ENCODE measurements at places on chromosomes 4 and X.

- no peak for DNase-seq
These were observed 580 bp upstream of the MMGT1 start for GRCh38 chrX:135974279-135974856.

GRCh38 chr4:7191546-7192251, 639 bp upstream of the SORCS2 start:
- no peak for DNase-seq

GRCh38 chr4:41176340-41176739, 38.0 kb downstream of the APBB2 start:
- no peak for DNase-seq

DNA sequence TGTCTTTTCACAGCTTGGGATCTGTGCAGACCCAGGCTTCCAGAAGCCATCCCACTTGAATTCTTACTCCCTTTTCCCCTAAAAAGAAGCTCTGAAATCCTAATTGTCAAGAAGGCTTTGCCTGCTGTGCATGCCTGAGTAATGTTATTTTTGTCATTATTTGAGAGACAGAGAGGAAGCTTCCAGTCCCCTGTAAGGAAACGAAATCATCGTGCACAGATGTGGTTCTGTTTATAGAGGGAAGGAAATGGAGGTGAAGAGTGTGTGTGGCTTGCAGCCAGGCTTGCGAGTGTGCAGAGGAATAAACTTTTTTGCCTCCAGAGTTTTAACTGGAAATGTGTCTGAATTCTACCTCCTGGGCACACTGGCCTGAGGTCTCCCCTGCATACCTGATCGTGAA, 70.2 kb downstream of the TBL1X start:
- DNase-seq = no peak

GRCh38 chr4:113106108-113106507, 56.7 kb downstream of the ANK2 start:
- DNase-seq = no peak

DNA sequence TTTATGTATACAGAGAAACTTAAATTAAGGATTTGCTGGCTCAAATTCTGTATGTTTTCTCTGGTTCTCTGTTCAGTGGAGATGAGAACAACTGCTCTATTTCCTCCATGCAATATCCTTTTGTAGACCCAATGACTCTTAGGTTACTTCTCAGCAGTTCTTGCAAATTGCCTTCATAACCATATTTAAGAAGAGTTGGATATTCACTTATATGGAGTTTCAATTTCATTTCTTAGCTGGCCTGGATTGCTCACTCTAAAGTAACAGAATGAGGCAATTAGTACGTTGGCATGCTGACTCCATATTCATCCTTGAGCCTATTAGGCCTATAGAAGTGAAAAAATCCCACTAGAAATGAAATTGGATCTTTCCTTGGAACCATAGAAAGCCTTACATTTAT, 93.6 kb downstream of the DOCK11 start:
- DNase-seq = no peak

GRCh38 chrX:107440692-107441091, 8.8 kb upstream of the FRMPD3 start:
- no peak for DNase-seq

DNA sequence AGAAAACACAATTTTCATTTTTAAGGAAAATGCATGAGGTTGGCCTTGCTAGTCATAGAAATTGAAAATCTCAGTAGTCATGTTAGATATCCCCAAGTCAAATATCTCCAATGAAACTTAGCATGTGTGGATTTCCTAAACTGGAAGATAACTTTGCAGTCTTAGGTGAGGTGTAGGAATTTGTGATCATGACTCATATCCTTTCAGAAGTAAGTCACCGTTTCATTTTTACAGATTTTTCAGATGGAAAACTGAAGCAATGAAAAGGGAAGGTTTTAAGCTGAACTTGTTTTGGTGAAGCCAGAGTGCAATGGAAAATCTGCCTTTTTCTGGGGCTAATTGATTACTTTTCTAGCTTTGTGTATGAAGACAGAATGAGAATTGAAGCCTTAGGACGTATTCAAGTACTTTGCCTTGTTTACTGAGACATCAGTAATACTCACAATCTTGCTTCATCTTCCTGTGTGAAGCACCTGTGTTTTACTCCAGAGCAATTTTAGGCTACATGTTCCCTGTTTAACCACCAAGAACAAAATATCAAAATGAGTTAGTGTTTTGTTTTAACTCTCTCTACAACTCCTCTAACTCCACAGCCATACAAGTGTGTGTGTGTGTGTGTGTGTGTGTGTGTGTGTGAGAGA, 1662.8 kb upstream of the ADGRL3 start:
- no peak for DNase-seq

- DNase-seq = no peak
These were observed 162.0 kb upstream of the WDFY3 start for GRCh38 chr4:85128246-85129204.

DNA sequence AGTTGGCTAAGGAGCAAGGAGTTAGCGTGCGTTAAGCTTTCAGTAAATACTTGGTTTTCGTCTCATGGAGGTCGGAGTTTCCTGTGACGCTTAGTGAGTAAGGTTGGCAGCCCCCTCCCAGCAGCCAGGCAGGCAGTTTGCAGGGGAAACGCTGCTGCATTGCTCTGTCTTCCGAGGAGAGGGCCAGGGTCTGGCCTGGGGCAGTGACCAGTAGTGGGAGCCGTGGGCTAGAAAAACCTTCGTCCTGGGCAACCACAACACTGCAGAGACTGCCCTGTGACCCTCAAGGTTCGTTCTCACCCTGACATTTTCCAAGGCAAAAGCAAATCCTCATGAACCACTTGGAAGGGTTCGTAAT, 432 bp downstream of the TMEM175 start:
- no peak for DNase-seq

DNA sequence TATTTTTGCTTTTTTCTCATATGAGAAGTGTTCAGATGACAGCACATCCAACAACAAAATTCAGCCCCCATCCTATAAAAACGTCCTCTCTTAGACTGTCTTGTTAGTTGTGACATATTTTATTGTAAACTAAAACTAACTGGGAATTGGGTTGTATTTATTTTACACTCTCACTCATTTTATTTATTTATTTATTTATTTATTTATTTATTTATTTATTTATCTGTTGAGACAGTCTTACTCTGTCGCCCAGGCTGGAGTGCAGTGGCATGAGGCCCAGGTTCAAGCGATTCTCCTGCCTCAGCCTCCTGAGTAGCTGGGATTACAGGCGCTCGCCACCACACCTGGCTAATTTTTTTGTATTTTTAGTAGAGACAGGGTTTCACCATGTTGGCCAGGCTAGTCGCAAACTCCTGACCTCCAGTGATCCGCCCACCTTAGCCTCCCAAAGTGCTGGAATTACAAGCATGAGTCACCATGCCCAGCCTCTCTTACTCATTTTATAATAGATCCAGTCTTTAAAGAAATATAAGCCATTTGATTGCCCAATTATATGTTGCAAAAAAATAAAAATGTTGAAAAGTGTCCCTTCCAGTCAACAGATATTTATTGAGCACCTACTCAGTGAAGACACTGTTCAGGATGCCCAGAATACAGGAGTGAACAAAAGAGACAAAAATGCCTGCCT, 44.6 kb downstream of the PALLD start:
- DNase-seq = no peak

DNA sequence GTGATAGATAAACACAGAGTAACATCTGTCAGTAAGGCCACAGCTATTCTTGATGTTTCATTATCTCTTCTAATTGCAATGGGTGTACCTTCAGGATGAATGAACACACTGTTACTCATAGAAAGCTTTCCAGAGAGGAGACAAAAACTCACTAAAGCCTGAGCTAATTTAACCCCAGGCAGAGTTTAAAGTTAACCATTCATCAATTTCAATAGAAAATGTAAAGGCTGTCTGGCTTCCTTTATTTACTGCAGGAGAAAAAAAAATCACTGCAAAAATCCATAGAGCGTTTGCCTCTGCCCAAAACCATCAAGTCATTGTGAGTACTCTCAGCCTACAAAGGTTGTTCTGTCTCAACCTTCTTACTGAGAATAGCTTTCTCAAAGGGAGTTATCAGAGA, 376.9 kb downstream of the PPP4R3C start:
- no peak for DNase-seq

GRCh38 chr4:160423879-160424451, 1321.1 kb downstream of the RAPGEF2 start:
- no peak for DNase-seq

- no peak for DNase-seq
These were observed 119.9 kb downstream of the FAM13A start for GRCh38 chr4:88937081-88937480.

GRCh38 chr4:124970011-124970410, 257.5 kb upstream of the ANKRD50 start:
- DNase-seq = no peak

GRCh38 chr4:18733961-18734360, 712.4 kb upstream of the LCORL start:
- DNase-seq = no peak

DNA sequence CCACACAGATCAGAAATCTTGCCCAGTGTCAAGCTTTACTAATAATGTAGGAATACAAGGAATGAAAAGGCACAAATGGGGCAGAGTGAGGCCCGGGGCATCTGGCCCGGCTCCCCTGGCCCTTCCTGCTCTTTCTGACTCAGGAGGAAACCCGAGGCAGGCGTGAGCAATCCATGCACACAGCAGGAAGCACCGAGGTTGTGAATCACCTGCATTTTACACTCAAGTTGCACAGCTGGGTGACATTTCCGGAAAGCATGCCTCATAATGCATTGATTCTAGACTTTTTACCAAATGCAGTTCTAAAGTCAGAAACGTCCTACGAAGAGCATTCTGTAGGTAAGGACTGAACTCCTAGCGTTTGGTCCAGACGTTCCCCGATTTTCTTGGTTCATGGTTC, 38.9 kb downstream of the PRIMPOL start:
- DNase-seq = no peak

- DNase-seq = no peak
These were observed 3.0 kb upstream of the HGFAC start for GRCh38 chr4:3438847-3439180.

DNA sequence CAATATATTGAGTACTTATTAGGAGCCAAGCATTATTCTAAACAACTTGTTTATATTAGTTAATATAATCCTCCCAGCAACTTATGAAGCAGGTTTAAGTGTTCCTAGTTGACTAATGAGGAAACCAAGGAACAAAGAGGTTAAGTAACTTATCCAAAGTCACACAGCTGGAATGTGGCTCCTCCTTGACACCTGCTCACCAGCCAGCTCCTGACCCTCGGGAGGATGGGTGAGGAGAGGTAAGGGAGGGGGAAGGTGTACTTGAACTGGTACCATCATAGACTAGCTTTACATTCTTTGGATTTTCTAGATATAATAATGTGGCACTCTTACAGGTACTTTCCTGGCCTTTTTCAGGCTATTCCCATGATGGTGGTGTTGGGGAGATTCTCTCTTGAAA, 50.7 kb downstream of the ARHGEF38 start:
- no peak for DNase-seq

DNA sequence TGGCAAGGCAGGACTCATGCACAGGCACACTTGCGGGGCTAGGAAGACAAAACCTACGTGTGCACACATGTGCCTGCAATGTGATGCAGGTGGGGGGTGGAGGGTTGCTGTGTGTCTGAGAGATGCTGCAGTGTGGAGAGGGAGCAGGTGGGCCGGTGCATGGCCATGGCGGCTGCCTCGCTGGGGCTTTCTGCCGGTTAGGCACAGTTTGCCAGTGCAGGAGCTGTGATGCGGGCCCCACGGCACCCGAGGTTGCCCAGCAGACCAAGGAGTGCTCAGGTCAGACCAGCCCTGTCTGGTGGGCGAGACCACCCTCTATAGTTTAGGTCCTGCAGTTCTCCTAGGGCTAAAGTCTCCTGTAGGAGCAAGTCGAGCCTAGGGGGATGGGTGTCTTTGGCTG, 4.4 kb upstream of the AFM start:
- DNase-seq = no peak

DNA sequence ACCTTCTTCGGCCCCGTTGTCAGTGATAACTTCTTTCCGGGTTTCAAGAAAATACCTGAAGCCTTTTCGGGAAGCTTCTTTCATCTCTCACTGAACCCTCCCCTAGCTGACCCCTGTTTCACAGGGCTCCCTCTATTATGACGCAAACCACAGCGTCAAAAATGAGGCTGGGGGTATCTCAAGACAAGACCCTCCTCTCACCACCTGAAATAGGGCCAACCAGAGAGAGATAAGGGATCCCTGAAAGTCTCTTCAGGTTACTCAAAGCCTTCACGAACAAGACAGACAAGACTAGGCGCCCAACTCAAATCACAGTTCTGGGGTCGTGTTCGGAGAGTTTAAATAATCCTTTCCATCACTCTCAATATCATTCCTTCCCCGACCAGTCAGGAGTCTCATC, 1.2 kb downstream of the PHF8 start:
- DNase-seq = no peak

DNA sequence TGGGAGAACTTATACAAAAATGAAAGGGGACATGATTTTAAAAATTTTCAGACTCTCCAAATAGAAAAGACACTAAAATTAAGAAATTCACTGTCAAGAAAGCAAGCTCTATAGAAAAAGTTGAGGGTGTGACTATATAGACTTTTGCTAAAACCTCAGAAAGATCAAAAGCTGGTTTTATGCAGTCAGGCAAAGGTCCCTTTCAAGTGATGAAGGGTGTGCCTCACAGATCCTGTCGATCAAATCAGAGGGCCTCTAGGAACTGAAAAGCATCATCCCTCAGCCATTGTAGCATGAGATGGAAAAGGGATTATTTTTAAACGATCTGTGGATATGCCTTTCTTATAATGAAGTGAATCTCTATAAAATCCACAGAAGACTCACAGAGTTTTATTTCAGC, 116.5 kb downstream of the FAM13A start:
- DNase-seq = no peak

- DNase-seq = no peak
These were observed 37.8 kb downstream of the UCHL1 start for GRCh38 chr4:41294445-41295062.

- no peak for DNase-seq
These were observed 14.0 kb downstream of the RBMX start for GRCh38 chrX:136866337-136867095.

- no peak for DNase-seq
These were observed 67.1 kb downstream of the DCLK2 start for GRCh38 chr4:150145090-150145945.

DNA sequence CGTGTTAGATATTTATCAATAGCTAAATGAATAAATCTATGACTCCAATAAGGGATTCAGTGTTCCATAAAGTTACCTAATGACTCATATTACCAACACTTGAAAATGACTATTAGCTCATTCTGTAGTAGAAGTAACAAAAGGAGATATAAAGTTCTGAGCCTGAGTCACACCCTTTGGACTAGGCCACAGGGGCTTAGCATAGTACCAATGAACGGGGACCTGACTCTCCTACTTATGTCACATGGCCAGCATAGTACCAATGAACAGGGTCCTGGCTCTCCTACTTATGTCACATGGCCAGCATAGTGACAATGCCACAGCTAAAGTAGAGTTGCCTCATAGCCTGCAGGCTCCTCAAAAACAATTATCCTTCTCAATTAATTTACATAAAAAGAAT, 43.7 kb downstream of the MAGEB16 start:
- no peak for DNase-seq

All from cortex of kidney (tissue), 1 donor.